Gastroesophageal sphincter (tissue), 4 donors: ENCODE measurements at places on chromosomes 6 and 20. TPM values are rescaled to one million over a fixed set of nuclear protein-coding genes. Genes with fewer than 3 reads are reported as not detected.

DNA sequence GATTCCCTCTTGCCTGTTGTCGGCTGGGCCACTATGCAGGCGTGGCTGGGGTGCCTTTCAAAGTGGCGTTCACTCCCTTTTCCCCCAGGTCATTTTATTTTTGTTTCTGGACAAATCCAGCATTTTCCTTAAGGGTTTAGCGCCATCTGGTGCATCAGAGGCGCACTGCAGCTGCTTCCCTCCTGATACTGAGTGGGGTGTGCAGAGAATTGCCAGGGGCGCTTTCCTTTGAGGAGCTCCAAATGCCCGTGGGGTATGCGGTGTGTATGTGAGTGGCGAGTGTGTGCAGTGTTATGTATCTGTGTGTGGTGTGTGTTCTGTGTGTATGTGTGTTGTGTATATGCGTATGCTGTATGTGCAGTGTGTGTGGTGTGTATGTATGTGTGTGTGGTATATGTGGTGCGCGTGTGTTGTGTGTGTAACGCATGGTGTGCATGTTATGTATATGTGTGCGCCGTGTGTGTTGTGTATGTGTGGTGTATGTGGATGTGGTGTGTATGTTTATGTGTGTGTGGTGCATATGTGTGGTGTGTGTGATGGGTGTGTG is 100.1 kb upstream of the AGPAT4 start:
- peak; percentile 39 for ATAC-seq

DNA sequence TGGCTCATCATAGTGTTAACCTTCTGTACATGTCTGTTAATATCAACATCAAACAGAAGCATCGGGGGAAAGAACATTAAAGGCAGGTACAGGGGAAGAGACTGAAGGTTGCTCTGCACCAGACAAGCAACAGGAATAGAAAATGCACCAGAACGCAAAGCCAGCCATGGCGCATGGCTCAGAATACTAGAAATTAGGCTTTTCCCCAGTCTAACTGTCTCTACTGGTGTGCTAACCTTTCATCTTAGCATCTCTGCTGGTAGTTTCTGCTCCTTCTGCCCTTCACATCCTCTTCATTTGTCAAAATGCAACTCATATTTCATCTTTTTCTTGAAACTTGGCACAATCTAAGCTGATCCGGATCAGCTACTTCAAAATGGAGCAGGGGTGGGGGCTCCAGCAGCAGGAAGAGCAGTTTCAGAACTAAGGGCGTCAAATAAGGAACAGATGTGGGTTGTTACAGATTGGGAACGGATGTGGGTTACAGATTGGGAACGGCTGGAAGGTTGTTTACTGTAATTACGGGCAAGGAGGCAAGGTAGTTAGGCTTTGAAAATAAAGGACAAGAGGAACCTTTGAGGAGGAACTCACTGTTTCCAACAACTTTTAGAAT is 13.1 kb upstream of the RNASET2 start:
- ATAC-seq, result no peak

- no peak for ATAC-seq
Measured at GRCh38 chr6:63649847-63650265, 14.3 kb downstream of the PHF3 start.

DNA sequence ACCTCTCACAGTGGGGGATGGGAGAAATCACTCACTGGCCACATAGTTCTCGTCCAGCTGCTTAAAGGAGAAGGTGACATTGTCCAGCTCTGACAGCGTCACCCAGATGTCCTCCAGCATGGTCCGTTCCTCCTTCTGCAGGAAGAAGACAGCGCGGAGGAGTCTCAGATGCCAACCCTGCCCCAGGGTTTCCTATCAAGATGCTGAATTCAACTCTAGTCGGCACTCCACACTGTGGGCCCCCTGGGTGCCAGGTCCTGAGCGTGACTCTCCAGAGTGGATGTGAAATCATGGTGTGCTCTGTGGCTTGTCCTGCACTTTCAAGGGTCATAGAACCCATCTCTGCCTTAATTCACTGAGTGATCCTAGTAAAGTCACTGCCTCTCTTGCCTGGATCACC is 193.2 kb downstream of the PREX1 start:
- ATAC-seq, result no peak

GRCh38 chr20:39700528-39700927 is 738.4 kb downstream of the DHX35 start:
- no peak for ATAC-seq

DNA sequence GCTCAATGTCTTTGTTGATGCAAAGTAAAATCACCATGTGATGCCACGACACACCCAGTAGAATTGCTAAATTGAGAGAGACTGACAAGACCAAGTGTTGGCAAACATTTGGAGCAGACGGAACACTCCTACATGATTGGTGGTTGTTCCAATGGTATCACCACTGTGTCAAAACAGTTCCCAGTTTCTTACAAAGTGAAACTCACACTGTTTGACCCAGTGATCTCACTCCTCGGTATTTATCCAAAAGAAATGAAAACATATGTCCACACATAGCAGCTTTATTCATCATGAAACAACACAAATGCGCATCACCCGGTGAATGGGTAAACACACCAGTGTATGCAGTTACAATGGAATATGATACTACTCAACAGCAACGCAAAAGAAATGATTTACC is 74.0 kb upstream of the SULF2 start:
- no peak for ATAC-seq

- no peak for ATAC-seq
Measured at GRCh38 chr6:129632172-129632613, 77.8 kb downstream of the ARHGAP18 start.

GRCh38 chr20:23226612-23227265 is 123.9 kb upstream of the NXT1 start:
- ATAC-seq, result no peak

DNA sequence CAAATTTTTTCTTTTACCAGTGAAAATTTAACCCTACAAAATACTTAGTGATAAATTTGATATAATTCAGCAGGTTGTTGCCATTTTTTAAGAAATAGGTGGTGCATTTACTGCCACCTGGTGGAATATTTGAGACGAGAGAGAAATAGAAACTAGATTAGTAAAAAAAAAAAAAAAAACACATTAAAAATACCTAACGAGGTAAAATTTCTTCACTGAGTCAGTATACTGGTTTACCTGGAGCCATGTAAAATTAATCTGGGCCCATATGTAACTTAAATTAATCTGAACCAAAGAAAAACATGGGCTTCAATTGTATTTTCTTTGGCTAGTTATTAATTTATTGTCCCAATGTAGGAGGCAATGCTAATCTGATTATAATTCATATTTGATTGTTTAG is 520.8 kb downstream of the EPM2A start:
- ATAC-seq, result no peak

GRCh38 chr6:15299430-15300131 is 53.7 kb downstream of the JARID2 start:
- peak; percentile 36 for ATAC-seq

GRCh38 chr6:170295510-170296422 is 4.9 kb upstream of the DLL1 start:
- ATAC-seq, result no peak

GRCh38 chr20:51404297-51405060 is 138.0 kb downstream of the NFATC2 start:
- no peak for ATAC-seq

DNA sequence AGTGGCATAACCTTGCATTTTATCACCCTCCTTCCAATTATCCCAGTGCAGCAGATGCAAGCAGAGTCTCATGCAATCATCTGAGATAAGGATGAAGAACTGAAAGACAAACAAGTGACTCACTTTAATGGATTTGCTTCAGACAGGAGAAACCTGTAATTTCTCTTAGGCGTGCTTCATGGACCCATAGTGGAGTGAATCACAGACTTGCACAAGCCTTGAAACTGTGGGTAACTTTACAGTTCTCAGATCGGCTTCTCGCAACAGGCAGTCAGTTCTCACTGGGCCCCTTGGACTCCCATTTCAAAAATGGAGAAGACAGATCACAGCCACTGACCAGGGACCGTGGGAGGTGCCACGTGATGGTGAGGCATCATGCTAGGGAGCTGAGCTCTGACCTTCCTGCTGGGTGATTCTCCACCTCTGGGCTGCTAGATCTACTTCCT is at the start of gene ADGRF4:
TSS of gene ADGRF4 (plus strand) at position 239 of the 446 bp plus-strand sequence. CDS start 8,666 bp downstream, outside the sequence.
- ATAC-seq, result peak; percentile 75

GRCh38 chr20:6583134-6583738 is 184.2 kb upstream of the BMP2 start:
- peak; percentile 50 for ATAC-seq

GRCh38 chr6:143759666-143760065 is 81.9 kb downstream of the PHACTR2 start:
- no peak for ATAC-seq

DNA sequence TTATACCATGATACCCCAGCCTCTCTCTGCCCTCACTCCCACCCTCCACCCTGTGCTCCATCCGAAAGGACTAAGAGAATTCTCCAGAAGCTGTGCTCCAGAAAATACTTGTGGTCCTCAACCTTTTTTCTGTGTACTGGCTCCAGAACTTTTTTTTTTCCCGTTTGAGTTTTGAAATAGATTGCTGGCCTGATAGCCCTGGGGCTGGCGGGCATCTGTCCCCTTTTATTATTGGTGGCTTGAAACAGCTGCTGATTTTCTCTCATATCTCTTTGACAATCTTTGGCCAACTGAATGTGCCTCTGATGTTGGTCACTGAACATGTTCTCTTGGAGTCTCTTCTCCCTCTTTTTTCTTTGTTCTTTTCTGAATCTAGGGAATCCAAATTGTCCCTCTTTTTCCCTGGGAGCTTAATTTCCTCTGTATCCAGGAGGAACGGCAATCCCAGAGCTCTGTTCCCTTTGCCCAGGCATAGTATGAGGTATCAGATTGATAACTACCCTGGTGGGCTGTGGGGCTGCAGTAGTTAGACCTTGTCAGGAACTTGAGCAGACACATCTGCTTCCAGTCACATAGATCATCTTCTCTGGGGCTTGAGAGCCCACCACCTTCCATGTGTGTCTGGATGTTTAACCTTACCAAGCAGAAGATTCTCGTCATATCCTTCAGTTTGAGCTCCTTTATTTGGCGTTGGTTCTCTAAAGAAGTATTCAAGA is 1.6 kb downstream of the PPARD start:
- no peak for ATAC-seq

- no peak for ATAC-seq
Measured at GRCh38 chr20:63585616-63586565, 11.9 kb upstream of the HELZ2 start.

GRCh38 chr6:73028893-73029450 is 196.3 kb downstream of the KHDC1L start:
- ATAC-seq, result no peak

GRCh38 chr6:347232-347631 is 44.3 kb upstream of the IRF4 start:
- ATAC-seq, result no peak

DNA sequence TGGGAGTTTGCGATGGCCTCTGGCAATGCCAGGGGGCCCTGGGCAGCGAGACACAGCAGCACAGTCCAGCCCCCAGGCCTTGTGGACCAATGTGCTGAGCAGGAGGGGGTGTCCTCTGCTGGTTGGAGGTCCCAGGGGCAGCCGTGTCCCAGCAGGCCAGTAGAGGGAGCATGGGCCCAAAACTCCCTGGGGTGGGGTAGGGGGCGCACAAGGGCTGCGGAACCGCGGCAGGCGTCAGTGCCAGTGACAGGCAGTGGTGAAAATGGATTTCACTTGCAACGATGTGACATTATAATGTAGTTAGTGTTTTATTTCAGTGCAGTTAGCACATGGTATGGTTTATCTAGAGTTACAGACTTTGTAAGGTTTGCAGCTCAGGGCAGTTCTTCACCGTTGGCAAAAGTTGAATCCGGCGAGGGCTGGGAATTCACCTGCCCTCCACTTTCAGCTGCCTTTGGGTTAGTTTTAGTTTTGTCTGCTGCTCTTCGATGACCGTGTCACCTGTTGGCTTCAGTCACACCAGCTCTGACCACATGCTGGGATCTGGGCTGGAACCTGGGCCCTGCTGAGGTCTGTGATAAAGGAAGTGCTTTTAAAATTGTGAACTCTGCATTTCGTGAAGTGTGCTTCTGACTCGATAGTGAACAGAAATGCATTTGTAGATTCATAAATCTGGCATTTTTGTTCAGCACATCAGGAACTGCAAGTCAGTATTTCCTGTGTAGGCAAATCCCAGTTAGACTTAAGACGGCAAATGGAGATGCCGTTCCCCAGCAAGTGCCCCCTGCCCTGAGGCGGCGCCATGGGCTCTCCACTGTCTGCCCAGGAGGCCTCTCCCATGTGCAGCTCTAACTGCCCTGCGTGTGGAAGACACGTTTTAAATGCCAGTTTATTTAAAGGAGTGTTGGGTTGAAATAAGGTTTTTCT is 46.8 kb downstream of the PYGB start:
- ATAC-seq, result peak; percentile 49

GRCh38 chr20:10445758-10446157 is 10.7 kb downstream of the SLX4IP start:
- no peak for ATAC-seq

DNA sequence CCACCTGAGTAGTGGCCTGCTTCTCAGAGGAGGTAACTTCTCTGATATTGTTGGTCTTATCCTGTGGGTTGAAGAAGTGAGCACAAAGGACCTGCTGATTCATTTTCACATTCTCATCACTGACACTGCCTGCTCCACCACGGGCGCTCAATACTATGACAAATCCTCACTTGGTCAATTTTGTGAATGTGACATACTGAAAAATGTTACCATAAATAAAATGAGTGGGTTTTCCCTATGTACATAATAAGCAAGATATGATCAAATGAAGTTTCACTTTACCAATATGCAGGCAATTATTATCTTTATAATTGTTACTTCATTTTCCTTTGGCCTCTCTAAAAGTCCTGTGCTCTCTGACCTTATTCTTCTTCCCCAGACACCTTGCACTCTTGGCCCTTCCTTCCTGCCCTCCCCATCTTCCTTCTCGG is 71.5 kb upstream of the RIPOR2 start:
- ATAC-seq, result no peak

DNA sequence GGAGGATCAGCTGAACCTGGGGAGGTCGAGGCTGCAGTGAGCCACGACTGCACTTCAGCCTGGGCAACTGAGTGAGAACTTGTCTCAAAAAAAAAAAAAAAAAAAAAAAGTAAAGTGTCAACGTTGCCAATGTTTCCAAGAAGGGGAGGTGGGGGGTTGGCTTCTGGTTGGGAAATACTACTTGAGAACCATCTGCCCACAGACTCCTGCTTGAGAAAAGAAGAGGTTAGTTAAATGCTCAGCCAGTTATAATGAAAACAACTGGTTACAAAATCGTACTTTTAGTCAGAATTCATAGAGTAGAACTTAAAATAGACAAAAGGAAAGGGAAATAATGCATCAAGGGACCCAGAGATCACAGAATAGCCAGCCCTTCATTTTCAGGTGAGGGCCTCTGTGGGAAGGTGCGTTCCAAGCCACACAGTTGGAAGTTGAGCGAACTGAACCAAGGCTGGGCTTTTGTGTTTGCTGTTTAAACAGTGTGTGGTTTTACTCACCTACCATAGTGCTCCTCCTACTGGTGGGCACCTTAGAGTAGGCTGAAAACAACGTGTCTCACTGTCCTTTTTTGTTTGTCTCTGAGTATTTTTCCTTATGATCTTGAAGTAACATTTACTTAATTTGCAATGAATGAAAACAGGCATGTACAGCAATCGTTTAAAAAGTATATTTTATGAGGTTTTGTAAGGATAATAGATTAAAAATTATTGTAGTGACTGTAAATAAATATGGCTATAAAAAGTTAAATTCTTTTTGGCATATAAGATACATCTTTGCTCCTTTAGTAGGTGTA is 200.7 kb downstream of the BCAS1 start:
- ATAC-seq, result peak; percentile 84

GRCh38 chr6:106450653-106451052 is 90.1 kb downstream of the CRYBG1 start:
- ATAC-seq, result peak; percentile 4

- ATAC-seq, result peak; percentile 37
Measured at GRCh38 chr20:52972965-52973819, 1.0 kb downstream of the TSHZ2 start.

Gene FARS2
- 9.8 TPM for total RNA-seq

Gene PDE10A
- total RNA-seq, result 2.5 TPM

Gene ISM1
- total RNA-seq, result 6.4 TPM

Gene SLC17A4
- not detected for total RNA-seq

Gene RIPOR3
- total RNA-seq, result 9.6 TPM
